ENCODE measurements at places on chromosomes 5 and 9. TPM values are rescaled to one million over a fixed set of nuclear protein-coding genes. Genes with fewer than 3 reads are reported as not detected.

The HAND1 gene
- 0.35 TPM for total RNA-seq

The FOXD4L3 gene
- 0.12 TPM for total RNA-seq

The ZCCHC10 gene
- 25.8 TPM for total RNA-seq

The TRAF1 gene
- 2.7 TPM for total RNA-seq

The PBX3 gene
- total RNA-seq, result 11.6 TPM

The TAS2R1 gene
- total RNA-seq, result not detected

Measured in A549 treated with Hydrocortisone at 1 μM for 4 hours (cell line).